ENCODE measurements at places on chromosomes 5 and 9.

GRCh38 chr5:147483188-147483790, 26.6 kb downstream of the DPYSL3 start:
- DNase-seq = no peak

DNA sequence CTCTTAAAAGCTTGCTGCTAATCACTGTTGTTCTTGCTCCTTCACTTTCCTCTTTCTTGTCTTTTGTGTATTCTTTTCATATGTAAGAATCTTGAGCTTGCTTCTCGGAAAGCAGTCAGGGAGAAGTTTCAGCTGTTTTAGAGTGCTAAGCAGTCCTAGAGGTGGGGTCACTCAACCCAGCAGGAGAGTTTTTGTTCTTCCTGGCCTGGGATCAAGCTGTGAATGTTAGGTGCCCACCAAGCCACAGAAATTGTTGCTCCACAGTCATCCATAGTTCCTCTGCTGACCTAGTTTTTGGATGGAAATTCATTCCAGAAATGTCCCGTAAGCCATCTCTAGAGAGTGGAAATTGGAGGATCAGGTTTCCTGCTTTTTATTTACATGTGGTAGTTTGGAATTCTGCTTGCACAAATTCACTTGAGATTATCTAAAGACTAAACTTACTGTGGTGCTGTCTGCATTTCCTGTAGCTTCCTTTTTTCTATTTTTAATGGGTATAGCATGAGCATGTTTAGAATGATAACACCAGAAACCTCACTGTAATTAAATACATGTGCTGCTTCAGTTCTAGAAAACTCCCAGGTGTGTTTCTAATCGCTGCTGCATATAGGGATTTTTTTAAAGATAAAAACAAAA, 108.7 kb downstream of the MAST4 start:
- DNase-seq = no peak

DNA sequence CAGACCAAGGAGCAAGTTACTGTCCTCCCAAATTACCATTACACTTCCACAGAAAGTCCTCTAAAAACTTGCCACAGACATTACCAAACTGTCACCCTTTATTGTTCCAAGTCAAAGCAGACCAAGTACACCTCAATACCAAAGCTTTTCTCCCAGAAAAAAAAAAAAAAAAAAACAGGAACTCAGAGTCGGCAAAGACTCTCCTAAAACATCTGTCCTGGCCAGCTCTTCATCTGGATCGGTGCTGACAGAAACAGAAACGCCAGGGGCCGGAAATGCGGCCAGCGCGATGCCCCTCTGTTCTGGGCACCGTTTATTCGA, 718 bp downstream of the DEPDC1B start:
- DNase-seq = no peak

GRCh38 chr5:40503439-40503838, 176.3 kb upstream of the PTGER4 start:
- no peak for DNase-seq

GRCh38 chr9:79574136-79574535, 2.4 kb downstream of the TLE4 start:
- no peak for DNase-seq

- DNase-seq = no peak
These were observed 117.5 kb downstream of the FGF1 start for GRCh38 chr5:142568283-142568995.

DNA sequence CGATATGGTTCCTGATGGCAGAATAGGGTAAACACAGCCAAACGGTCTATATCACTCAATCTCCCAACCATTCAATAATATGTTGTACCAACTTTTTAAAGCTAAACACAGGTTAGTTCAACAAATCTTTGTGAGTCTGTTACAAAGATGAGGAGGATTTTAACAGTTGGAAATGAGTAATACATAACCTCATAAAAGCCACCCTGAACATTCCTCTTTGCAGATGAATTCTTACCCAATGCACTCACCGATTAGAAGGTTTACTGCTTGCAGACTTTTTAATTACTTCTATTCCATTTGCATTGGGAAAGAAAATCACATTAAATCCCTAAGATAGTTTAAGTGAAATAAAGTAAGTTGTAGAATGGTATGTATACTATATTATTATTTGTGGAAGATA, 23.3 kb upstream of the TRMT10B start:
- no peak for DNase-seq

GRCh38 chr9:36632892-36633291, 60.2 kb downstream of the MELK start:
- no peak for DNase-seq

DNA sequence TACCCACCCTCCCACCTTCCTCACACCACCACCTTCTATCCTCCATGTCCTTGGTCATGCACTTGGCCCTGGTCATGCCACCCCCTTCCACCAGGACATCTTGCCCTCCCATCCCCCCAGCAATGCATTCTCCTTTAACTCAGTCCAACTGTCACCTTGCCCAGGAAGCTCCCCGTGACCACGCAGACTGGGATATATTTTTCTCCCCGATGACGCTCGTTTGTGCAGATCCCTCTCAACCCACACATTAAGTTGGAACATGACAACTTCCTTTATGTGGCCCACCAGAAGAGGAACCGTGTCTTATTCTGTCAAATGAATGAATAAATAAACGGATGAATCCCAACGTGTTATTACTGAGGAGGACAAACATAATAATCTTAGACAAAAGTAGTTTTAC, 82.8 kb upstream of the TAS2R1 start:
- DNase-seq = no peak

DNA sequence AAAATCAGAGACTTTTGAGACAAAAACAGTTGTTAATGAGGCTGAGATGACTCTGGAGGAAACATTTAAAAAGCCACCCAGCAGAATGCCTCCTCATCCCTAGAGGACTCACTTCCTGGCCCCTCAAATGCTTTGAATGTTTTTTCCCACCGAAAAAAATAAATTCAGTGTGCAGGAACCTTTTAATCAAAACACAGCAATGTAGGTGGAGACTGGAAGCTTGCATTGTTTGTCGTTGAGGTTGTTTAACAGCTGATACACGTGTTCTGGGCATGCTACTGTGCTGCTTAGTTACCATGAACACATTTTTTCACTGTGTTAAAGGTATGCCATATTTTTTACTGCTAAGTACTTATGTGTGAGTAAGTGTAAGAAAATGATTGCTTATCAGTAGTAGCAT, 65.7 kb upstream of the ADCY2 start:
- DNase-seq = no peak

GRCh38 chr9:77960356-77961153, 71.1 kb downstream of the GNAQ start:
- DNase-seq = no peak

DNA sequence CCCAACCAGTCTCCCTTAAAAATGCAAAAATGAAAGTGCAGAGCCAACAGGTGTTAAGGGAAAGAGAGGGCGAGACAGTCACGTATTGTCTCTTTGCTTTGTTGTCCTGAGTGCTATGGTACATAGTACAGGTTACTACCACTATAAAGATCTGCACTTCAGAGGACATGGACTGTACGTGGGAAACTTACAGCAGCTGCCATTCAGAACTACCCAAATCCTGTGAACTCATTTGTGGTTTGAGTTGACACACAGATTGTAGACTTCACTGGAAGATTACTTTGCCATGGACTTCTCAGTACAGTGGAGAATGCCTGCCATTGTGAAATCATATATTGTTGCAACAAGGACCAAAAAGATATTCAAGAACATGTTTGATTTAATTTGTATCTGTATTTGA, 34.8 kb downstream of the FBXO38 start:
- no peak for DNase-seq

DNA sequence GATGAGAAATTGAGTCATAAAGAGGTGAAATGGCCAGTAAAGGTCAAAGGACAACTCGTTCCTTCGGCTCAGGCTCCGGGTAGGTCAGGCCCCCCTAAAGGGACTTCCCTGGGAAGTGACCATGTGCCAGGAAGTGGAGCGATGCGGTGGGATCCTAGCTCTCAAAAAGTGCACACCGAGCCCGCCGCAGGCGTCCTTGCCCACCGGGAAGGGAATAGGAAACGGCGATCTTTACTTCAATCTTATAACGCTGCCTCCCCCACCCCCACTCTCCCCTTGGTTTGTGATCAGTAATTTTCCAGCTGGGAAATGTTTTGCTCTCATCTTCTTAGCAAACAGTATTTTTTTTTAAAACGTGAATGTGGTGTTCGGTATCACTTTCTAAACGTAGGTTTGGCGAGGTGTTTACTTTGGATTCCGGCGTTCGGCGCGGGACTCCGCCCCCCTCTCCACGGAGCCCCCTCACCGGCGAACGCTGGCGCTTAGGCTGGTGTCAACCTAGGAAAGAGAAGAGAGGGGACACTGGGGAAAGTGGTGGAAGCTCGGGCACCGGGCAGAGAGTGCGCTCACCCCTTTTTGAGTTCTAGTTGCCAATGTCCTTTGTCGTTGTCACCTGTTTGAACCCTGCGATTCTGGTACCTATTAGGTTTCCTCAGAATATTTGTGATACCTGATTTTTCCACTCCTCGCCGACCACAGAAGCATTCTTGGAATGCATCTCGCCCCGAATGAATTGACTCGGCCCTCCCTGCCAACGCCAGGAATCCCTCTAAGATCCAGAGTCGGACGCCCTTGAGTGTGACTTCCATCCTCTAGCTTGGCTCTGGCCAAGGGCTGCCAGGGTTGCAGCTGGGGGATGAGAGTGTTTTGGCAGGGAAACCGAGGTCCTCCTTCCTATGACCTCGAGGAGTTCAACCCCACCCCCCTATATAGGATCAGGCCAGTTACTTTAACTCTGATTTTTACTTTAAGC, 1.8 kb upstream of the KLF4 start:
- DNase-seq = no peak

GRCh38 chr9:116632990-116633838, 53.9 kb upstream of the TRIM32 start:
- DNase-seq = no peak

DNA sequence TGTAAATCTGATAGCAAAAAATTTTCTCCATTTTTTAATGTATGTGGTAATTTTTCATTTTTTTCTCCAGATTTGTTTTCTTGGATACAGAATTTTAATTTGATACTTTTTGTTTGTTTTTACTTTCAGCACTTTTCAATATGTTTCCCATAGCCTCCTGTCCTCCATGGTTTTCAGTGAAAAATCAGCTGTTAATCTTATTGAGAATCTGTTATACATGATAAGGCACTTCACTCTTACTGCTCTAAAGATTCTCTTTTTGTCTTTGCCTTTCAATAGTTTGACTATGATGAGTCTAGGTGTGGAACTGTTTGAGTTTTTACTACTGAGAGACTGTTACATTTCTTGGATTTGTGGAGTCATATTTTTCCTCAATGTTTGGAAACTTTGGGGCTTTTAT, 455.7 kb upstream of the NUDT12 start:
- DNase-seq = no peak

- no peak for DNase-seq
These were observed 421.7 kb upstream of the KIF2A start for GRCh38 chr5:61884252-61884855.

- DNase-seq = no peak
These were observed 115.4 kb upstream of the GAS1 start for GRCh38 chr9:87062746-87063145.

- no peak for DNase-seq
These were observed 56.7 kb upstream of the ACTBL2 start for GRCh38 chr5:57539281-57539701.

GRCh38 chr9:116271991-116272390, 118.4 kb downstream of the PAPPA start:
- no peak for DNase-seq

- no peak for DNase-seq
These were observed 266.0 kb downstream of the DTWD2 start for GRCh38 chr5:118722122-118723020.

- no peak for DNase-seq
These were observed 374.2 kb upstream of the TYRP1 start for GRCh38 chr9:12318732-12319685.

DNA sequence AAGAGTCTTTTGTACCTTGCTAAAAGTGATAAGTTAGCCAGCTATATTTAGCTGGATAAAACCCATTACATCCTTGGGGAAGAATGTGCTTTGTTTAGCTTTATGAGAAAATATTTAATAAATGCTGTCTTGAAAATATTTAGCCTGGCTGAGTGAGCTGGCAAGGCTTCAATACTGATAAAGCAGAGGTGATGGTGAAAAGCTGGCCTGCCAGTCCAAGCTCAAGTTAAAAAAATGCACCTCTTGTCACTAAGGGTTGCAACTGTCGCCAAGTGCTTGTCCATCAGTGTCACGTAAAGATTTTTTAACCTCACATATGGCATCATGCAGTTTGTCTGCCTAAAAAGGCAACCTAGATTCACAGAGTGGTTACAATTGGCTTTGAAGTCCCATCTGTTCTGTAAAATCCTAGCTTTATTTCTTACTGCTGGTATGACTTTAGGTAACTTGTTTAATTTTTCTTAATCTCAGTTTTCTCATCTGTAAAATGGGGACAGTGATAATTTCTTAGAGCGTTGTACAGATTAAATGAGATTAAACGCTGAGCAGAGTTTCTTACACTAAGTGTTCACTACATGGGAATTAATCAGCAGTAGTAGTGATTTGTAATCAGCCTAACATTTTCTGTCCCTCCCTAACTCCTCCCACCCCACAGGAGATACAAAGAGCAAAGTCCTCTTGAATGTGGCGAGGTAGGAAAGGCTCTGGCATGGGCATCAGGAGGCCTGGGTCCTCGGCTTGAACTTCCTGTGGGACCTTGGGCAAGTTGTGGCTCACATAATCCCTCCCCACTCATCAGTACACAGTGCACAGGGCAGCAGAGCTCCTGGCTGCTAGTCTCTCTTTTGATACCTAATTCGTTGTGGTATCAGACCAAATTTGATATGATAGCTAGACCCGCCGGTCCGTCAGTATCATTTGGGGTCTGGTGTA, 48.7 kb downstream of the PIK3R1 start:
- DNase-seq = no peak

DNA sequence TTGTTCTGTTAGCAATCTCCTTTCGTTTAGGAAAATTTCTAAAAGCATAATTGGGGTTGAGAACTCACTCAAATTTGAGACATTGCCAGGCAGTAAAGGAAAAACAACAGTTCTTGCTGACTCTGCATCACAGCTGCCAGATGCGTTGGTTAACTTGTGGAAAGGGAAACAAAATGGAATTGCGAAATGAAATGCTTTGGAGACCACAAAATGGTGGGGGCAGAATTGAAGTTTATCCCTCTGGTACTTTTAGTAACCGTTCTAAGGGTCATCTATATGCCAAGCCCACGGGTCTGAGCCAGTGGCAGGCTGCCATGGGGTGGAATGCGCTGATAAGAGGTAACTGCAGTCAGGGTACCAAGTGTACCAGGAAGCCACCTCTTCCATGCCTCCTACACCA, 28.6 kb upstream of the SELENOP start:
- DNase-seq = no peak

DNA sequence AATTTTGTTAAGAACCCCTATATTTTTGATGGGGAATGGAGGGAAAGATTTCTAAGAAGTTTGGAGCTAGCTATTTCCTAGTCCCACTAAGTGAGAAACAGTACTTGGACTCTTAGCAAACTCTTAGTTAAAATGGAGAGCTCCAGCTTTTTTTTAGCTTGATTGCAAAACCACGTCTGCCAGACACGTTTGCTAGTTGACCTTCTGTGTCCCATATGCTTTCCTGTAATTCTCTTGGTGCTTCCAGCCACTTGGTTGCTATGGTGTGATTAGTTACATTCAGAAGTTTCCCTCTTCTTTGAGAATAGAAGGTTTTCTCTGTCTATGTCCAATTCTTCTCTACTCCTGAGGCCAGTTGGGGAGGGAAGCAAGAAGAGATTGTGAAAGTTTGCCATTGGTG, 417.0 kb upstream of the TLE4 start:
- DNase-seq = no peak
